ENCODE measurements at places on chromosomes 5 and 9.
A peak's percentile ranks its signal among the peaks of the same experiment; 100 is the strongest.

- DNase-seq: no peak
Observed at GRCh38 chr5:120146787-120147186, 317.3 kb upstream of the PRR16 start.

DNA sequence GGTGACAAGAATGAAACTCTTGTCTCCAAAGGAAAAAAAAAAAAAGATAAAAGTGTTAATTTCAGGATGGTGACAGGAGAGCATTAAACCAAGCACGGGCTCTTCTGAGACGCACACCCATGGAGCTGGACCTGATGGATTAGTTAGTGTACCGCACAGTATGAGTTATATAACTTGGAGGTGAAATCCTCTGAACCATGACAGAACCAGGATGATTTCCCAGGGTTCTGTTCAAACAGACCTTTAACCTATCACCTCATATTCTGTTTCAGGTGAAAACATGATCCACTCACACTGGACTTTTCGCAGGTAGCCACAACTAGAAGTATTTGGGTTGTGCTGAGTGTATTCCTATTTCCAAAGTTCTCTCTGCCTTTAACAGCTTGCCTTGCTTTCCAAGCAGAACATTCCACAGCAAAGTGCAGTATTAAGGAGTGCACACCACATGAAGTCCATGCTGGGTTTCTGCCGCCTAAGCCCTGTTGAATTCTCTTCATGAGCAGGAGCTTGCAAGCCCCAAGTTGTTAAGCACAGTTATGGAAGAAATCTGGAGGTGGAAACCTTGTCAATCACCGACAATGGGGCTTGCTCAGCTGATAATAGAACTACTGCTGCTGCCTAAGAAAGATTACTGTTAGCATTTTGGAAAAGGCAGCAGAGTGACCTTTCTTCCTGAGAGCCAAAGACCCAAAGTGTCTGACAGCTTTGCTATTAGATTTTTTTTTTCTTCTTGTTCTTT lies 461.7 kb downstream of the TLE1 start:
- no peak for DNase-seq

DNA sequence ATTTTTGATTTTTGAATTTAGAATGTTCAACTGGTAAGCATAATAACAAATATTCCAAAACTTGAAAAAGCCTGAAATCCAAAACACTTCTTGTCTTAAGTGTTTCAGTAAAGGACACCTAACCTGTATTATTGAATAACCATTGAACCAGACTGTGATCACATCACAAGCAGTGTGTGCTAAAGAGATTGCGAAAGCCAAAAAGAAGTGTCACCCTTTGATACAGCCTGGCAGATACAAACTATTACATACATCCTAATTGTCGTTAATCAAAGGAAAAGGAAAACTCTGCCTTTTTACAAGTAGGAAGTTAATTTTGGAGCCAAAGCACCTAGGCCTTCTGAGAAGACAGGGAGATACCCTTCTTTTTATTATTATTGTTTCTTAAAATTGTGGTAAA lies 8.4 kb upstream of the FAM120AOS start:
- DNase-seq: no peak

DNA sequence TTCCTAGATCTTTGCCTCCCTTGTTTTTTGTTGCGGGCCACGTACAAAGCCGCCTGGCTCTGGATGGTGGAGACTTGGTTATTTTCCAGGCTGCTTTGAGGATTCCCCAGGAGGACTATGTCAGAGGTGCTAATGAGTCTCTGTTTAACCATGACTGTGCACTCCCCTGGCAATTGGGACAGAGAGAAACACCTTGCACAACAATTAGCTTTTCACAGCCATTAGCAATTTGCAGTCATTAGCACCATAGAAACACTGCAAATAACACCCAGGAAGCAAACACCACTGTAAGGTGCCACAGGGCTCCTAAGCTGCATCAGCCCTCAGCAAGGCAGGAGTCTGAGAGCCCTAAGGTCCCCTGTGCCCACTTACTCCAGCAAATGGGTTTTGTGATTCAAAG lies 201.0 kb upstream of the VLDLR start:
- DNase-seq: peak; percentile 36

DNA sequence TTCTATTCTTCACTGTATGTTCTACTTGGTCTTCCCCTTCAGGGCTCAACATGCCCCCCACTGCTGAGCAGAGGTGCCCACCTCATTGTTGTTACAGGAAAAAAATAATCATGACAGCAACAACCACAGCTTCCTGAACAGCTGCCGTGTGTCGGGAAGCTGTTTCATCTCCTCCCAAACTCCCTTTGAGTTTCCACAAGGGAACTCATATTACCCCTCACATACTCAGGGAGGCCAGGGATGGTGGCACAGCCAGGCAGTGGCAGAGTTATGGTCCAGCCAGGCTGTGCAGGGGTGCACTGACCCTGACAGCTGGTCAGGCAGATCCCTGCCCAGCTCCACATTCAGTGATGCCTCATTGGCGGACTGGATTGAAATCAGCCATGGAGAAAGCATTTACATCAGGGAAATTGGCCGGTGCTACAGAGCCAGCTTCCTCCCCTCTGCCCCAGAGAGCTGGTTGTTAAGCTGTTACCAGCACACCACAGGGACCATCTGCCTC lies 37.3 kb downstream of the SARDH start:
- DNase-seq: no peak

- no peak for DNase-seq
Observed at GRCh38 chr5:138274189-138274853, at the start of gene GFRA3. Gene GFRA3 (minus strand): TSS chr5:138274621. CDS start chr5:138274424, 197 bp downstream.

- DNase-seq: no peak
Observed at GRCh38 chr9:96148634-96149532, 153.1 kb downstream of the HSD17B3 start.

DNA sequence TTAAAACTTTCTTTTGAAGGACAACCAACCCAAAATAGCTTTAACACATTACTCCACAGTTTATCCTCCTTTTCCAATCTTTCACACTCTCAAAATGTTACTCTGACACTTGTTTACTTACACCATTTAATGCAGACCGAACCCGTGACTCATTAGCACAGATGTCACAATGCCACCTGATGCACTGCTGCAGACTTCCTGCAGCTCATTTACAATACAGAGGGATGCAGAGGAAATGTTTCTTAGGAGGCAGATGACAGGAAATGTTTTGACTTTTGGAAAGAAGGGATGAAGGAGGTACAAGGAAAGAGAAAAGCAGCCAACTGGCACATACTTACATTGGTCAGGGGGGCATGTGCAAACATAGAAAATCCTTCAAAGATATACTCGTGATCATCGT lies 39.0 kb downstream of the DROSHA start:
- no peak for DNase-seq

GRCh38 chr9:94923326-94924089 lies 197.0 kb downstream of the AOPEP start:
- DNase-seq: no peak

DNA sequence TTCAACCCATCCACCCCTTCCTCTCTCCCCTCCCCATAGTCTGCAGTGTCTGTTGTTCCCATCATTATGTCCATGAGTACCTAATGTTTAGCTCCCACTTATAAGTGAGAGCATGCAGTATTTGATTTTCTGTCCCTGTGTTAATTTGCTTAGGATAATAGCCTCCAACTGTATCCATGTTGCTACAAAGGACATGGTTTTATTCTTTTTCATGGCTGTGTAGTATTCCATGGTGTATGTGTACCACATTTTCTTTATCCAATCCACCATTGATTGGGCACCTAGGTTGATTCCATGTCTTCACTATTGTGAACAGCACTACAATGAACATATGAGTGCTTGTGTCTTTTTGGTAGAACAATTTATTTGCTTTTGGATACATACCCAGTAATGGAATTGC lies 187.1 kb downstream of the PCSK5 start:
- no peak for DNase-seq

DNA sequence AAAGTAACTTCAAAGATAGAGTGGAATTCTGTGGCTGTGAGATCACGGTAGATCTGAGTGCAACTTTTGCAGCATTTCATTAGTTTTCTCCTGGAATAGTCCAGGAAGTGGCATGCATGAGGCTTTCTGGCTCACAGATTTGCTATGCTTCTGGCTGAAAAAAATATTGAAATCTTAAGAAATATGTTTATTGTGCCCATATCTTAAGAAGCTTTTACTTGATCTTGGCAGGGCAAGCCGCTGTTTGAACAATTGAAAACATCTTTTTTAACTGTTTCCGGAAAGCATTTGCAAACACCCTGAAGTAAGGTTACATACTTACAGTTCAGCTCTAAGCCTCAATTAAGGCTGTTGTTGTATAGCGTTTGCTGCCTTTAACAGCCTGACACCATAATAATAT lies 135.7 kb upstream of the GDNF start:
- no peak for DNase-seq

- no peak for DNase-seq
Observed at GRCh38 chr5:87074934-87075541, 192.6 kb upstream of the RASA1 start.

- DNase-seq: no peak
Observed at GRCh38 chr5:159620853-159621540, 290.7 kb upstream of the IL12B start.

DNA sequence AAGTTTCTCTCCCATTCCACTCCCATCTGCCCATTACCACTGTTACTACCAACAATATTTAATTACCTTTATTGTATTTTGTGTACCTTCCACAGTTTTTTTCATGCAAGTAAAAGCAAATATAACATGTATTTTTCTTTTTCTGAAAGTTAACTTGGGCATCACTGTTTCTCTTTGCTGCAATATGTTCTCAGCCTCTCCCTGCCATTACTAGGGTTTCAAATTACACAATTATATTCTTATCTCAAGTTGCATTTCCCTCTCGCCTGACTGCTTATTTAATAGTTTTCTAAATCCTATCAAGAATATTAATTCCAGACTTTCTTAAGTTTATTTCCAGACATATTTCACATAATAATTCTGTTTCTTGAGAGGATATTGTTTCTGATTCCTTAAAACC lies 46.9 kb upstream of the GAS1 start:
- no peak for DNase-seq

GRCh38 chr9:21252721-21253547 lies 13.1 kb upstream of the IFNA14 start:
- no peak for DNase-seq

GRCh38 chr5:67223211-67223610 lies 26.6 kb upstream of the CD180 start:
- DNase-seq: no peak

GRCh38 chr5:102782217-102782872 lies 27.2 kb downstream of the PAM start:
- DNase-seq: no peak

Measured in NCI-H2107 (cell line).